HepG2 (cell line): ENCODE measurements at places on chromosomes 2 and 18. TPM values are rescaled to one million over a fixed set of nuclear protein-coding genes. Genes with fewer than 3 reads are reported as not detected.

The SERPINB10 gene
- not detected in 2 replicates for polyA plus RNA-seq

The ARL6IP6 gene
- 44.8 and 65.9 TPM in 2 replicates for polyA plus RNA-seq

DNA sequence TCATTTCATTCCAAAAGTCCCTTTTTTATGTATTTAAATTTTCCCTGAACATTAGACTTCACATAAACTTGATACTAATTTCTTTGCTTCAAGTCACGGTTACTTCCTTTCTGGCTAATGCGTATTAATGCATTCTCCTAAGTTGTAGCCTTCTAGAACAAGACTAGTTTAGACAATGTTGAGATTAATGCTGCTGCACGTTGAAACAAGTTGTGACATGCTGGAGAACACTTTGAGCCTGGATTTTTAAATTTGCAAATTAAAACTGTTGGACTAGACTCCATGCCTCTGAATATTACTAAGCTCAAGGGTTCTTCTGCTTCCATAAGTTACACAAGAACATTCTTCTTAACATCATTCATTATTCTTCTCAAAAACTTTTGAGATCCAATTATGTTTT lies 29.1 kb downstream of the ID2 start:
- no peak for DNase-seq

The CCDC85A gene
- polyA plus RNA-seq: not detected in 2 replicates

GRCh38 chr18:9987345-9987744 lies 73.5 kb downstream of the VAPA start:
- no peak for DNase-seq

The SCN7A gene
- 0.01 TPM in 2 replicates for polyA plus RNA-seq

The CCL20 gene
- 811 and 903 TPM in 2 replicates for polyA plus RNA-seq

The AOX1 gene
- polyA plus RNA-seq: 9.2 and 18.9 TPM in 2 replicates
